T-helper 17 cell (primary cell): ENCODE measurements at places on chromosomes 6 and 20. TPM values are rescaled to one million over a fixed set of nuclear protein-coding genes. Genes with fewer than 3 reads are reported as not detected.
A peak's percentile ranks its signal among the peaks of the same experiment; 100 is the strongest.

DNA sequence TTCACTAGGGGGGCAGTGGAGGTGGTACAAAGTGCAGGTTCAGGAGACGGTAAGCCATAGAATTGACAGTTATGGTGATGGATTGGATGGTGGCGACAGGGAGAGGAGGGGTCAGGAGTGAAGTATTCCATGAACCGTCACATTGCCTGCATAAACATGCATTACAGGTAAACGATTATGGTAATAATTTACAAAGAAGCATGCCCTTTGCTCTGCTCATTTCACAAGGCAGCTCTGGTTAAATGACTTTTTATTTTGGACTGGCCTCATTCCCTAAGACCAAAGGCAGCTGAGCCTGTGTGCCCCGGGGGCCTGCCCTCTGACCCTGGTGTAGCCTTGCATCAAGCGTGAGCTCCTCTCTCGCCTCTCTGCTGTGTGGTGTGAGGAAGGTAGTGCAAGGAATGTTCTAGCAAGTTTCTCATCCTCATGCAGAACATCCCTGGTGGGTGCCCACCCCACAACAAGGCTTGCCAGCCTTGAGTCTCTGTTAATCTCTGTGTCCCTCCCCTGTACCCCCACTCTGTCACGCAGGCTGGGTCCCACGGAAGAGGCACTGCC, 59.0 kb downstream of the PPP1R14C start:
- peaks cover 5% of the 10 kb centered on the region for H3K36me3 ChIP-seq
- no peak for DNase-seq
- peaks cover 20% of the 10 kb centered on the region for H3K27me3 ChIP-seq
- no peak overlapping the region for H3K4me3 ChIP-seq

- no peak for DNase-seq
- H3K4me3 ChIP-seq = peak overlapping the region; percentile 47
- peaks cover 13% of the 10 kb centered on the region for H3K4me1 ChIP-seq
- H3K36me3 ChIP-seq = peaks cover 5% of the 10 kb centered on the region
- peaks cover 54% of the 10 kb centered on the region for H3K27me3 ChIP-seq
Observed at GRCh38 chr20:50282592-50283241, 92.1 kb downstream of the CEBPB start.

Gene DTD1
- total RNA-seq = 22.8 TPM

DNA sequence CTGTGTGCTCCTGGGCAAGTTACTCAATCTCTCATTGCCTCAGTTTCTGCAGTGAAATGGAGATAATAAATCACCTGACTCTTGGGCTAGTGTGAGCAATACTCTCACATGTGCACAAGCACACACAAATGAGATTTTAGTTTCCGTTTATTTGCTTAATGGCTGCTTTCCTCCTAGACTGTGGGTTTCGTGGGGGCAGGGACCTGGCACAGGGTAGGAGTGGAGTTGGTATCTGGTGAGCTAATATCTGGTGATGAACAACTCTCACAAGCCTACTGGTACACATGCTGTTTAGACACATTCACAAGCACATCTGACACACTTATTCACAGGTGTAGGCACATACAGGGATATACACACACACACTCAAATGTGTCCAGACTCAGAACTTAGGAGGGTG, 73.8 kb downstream of the TOX2 start:
- no peak overlapping the region for H3K4me3 ChIP-seq
- peaks cover 6% of the 10 kb centered on the region for H3K4me1 ChIP-seq
- DNase-seq = no peak

- no peaks in the 10 kb centered on the region for H3K36me3 ChIP-seq
- DNase-seq = peak; percentile 8
- H3K27me3 ChIP-seq = no peaks in the 10 kb centered on the region
- peaks cover 6% of the 10 kb centered on the region for H3K4me1 ChIP-seq
- H3K27ac ChIP-seq = peak overlapping the region; percentile 69
Observed at GRCh38 chr6:7052443-7053011, 55.2 kb upstream of the RREB1 start.

Gene ETV7
- total RNA-seq = 0.37 TPM

Gene RAB44
- total RNA-seq = 0.21 TPM

DNA sequence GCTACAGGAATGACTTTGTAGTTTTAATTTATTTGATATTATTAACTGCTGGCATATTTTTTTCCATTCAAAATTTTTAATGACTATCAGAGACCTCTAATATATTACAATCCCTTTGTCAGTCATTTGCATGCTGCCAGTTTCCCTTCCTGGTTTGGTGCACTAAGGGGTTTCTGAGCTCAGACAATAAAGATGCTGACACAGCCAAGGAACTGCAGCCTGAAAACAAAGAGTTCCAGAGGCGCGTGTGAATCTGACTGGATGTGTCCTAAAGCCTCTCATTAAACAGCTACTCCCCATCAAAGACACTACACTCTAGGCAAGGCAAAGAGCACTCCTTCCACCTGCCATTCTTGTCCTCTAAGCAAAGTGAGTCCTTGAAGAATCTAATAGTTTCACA, 116.8 kb upstream of the DST start:
- peaks cover 6% of the 10 kb centered on the region for H3K27me3 ChIP-seq
- no peak overlapping the region for H3K4me3 ChIP-seq
- no peak for DNase-seq
- no peak overlapping the region for H3K27ac ChIP-seq
- peaks cover 16% of the 10 kb centered on the region for H3K4me1 ChIP-seq

GRCh38 chr6:79719248-79719960, 88.3 kb downstream of the SH3BGRL2 start:
- DNase-seq = no peak
- no peak overlapping the region for H3K4me3 ChIP-seq
- H3K27me3 ChIP-seq = peaks cover 22% of the 10 kb centered on the region

- DNase-seq = no peak
- no peaks in the 10 kb centered on the region for H3K36me3 ChIP-seq
- H3K4me3 ChIP-seq = no peak overlapping the region
- no peak overlapping the region for H3K27ac ChIP-seq
Observed at GRCh38 chr20:64239449-64240242, 15.9 kb upstream of the PCMTD2 start.

Gene JPH2
- not detected for total RNA-seq

Gene MAFB
- total RNA-seq = 0.86 TPM

Gene TAGAP
- total RNA-seq = 269 TPM

DNA sequence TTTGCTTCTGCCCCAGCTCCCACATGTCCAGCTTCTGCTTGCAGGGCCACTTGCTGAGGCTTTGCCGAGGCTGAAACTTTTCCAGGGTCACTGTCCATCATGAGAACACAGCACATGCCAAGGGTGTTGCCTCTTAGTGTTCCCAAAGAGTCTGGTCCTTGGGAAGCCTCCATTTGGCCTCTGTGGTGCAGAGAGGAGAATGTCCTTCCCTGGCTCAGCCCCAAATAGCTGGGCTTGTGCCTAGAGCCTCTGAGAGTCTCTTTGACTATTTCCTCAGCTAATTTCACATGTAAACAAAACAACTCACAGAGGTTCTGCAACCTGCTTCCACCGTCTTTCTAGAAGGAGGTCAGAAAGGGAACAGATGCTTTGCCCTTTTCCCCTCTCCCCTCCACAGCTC, 40.4 kb upstream of the RAB23 start:
- H3K4me1 ChIP-seq = no peaks in the 10 kb centered on the region
- no peaks in the 10 kb centered on the region for H3K36me3 ChIP-seq
- no peak for DNase-seq
- H3K4me3 ChIP-seq = no peak overlapping the region
- no peak overlapping the region for H3K27ac ChIP-seq
- H3K27me3 ChIP-seq = peaks cover 14% of the 10 kb centered on the region

DNA sequence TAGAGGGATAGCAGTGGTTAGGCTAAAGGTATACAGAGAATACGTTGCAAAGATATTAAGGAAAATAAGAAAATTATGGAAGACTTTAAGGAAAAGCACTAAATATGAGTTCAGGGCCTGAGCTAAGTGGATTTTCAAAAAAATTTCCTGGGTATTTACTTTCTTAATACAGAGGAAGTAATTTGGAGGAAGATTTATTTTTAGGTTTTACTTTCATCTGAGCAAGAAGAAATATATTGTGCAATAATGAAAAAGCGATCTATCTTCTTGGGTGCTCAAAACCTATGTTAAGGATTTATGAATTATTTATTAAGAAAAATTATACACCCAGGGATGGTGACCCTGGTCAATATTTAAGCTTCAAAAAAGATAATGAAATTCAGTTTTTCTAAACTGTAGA, 224.7 kb downstream of the PLCB1 start:
- DNase-seq = no peak
- no peaks in the 10 kb centered on the region for H3K36me3 ChIP-seq
- no peaks in the 10 kb centered on the region for H3K27me3 ChIP-seq
- no peak overlapping the region for H3K4me3 ChIP-seq
- H3K4me1 ChIP-seq = peaks cover 6% of the 10 kb centered on the region

GRCh38 chr6:35178932-35179832, 34.6 kb upstream of the SCUBE3 start:
- DNase-seq = no peak
- peaks cover 2% of the 10 kb centered on the region for H3K36me3 ChIP-seq
- H3K27ac ChIP-seq = no peak overlapping the region

DNA sequence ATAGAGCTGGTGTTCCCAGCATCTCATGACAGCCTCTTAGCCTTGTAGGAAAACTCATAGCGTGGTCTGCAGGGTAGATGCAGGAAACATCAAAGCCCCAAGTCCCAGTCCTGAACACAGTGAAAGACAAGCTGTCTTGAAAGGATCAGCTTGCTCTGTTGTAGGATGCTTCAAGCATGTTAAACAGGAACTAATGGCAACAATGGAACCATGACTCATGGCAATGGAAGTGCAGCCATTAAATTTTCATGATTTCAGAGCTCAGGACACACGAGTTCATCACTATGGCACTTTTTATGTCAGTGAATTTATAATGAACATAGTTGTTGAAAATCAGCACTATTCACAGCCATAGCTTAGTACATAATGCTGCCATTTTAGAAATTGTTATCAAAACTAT, 367.7 kb downstream of the KIF16B start:
- H3K27me3 ChIP-seq = no peaks in the 10 kb centered on the region
- DNase-seq = no peak
- H3K27ac ChIP-seq = no peak overlapping the region
- no peaks in the 10 kb centered on the region for H3K4me1 ChIP-seq
- H3K4me3 ChIP-seq = no peak overlapping the region

- no peak overlapping the region for H3K4me3 ChIP-seq
- H3K36me3 ChIP-seq = no peaks in the 10 kb centered on the region
- H3K27me3 ChIP-seq = peaks cover 12% of the 10 kb centered on the region
- no peak for DNase-seq
- no peaks in the 10 kb centered on the region for H3K4me1 ChIP-seq
- no peak overlapping the region for H3K27ac ChIP-seq
Observed at GRCh38 chr20:21656308-21657067, 49.0 kb upstream of the PAX1 start.
